ENCODE measurements at places on chromosomes 13 and 19.

DNA sequence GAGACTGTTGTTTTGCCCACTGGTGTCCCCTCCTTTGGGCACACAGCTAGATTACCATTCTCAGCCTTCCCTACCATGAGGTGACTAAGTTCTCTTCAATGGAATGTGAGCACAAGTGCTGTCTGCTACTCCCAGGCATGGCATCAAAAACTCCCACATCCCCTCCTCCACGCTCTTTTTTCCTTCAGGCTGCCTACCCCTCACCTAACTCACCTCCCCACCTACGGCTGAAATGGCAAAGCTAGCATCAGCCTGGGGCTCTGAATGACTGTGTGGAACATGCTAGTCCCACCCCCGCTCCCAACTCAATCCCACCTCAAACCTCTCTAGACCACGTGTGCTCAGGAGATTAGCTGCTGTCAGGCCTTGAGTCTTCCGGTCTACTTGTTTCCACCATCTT, 512.2 kb downstream of the DIAPH3 start:
- no peak for DNase-seq

- no peak for DNase-seq
Measured at GRCh38 chr19:49669516-49669915, 3.8 kb downstream of the BCL2L12 start.

GRCh38 chr13:105135852-105136615, 1399.4 kb downstream of the EFNB2 start:
- no peak for DNase-seq

- DNase-seq, result peak; percentile 79
Measured at GRCh38 chr19:41951686-41952172, 7.4 kb downstream of the RABAC1 start.

- no peak for DNase-seq
Measured at GRCh38 chr19:710767-711166, 2.0 kb downstream of the PALM start.

DNA sequence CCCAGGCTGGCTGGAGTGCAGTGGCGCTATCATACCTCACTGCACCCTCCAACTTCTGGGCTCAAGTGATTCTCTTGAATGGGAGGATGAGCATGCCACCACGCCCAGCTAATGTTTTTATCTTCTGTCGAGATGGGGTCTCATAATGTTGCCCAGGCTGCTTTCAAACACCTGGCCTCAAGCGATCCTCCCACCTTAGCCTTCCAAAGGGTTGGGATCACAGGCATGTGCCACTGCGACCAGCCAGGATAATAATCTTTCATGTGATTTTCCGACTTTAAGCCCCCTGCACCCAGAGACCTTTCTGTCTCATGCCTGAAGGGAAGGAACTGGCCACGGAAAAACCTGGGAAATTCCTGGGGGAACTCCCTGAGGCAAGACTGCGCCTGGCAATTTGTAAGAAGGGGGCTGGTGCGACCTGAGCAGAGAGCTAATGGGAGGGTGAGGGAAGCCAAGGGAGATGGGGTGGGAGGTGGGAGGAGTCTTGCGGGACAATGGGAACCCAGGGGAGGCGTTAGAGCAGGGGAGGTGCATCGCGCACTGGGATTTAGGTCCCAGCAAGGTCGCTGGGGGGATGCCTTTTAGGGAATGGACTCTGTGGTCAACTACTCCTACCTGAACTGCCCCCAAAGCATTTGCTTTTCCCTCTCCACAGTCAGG, 1.2 kb upstream of the CCDC124 start:
- DNase-seq, result no peak

- DNase-seq, result no peak
Measured at GRCh38 chr13:74444864-74445479, 310.8 kb upstream of the KLF12 start.

DNA sequence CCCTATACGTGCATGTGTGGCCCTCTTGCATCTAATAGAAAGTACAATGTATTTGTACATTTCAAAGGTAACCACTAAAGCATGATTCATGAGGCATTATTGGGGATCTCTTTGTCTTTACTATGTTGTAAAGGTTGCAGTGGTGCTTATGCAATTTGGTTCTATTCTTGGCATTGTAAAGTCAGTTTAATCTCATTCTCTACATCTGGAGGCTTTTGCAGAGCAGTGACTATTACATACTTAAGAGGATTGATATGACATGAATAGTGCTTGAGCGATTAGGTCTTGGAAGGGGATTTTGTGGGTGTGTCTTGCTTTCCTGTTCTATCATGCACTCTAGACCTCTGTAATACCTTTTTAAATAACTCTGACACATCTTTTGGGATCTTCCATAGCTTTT, 610.0 kb downstream of the EFNB2 start:
- DNase-seq, result no peak

GRCh38 chr19:31353833-31354232, 4.6 kb upstream of the TSHZ3 start:
- DNase-seq, result no peak

DNA sequence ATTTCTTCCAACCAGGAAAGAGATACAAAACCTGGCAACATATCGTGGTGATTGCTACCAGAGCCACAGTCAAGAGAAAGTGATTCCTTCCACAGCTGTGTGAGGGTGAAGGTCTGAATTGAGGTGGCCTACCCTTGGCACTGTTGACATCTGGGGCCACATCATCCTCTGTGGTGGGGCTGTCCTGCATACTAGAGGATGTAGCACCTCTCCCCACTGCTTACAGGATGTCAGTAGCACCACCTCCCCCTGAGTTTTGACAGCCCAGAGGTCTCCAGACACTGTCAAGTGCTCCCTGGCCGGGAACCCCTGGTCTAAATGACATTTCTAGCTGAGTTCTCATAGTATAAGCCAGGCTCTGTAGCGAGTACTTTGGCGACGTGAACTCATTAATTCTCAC, 15.5 kb downstream of the PTGER1 start:
- no peak for DNase-seq

- DNase-seq, result no peak
Measured at GRCh38 chr19:47781590-47782262, 3.2 kb downstream of the SELENOW start.

- no peak for DNase-seq
Measured at GRCh38 chr19:18832306-18833140, 764 bp downstream of the UPF1 start.

GRCh38 chr19:2217591-2217990, 18.5 kb downstream of the PLEKHJ1 start:
- DNase-seq, result no peak

DNA sequence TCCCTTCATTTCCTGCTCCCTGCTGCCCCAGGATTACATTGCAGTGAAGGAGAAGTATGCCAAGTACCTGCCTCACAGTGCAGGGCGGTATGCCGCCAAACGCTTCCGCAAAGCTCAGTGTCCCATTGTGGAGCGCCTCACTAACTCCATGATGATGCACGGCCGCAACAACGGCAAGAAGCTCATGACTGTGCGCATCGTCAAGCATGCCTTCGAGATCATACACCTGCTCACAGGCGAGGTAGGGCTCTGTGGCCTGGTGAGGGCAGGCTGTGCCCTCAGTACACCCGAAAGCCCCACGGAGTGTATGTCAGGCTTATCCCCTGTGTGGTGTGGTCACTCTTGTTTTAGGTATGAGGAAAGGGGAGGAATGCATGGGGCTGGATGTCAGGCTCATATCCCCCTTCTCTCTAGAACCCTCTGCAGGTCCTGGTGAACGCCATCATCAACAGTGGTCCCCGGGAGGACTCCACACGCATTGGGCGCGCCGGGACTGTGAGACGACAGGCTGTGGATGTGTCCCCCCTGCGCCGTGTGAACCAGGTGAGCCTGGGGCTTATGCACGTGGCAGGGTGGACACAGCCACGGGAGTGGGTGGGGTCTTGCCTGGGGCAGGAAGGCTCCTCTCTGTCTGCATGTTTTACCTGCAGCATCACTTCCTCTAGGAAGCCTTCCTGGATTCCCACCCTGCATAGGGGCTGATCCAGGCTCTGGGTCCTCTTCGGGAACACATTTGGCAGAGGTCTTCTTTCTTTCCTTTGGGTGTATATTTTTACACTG, 2.3 kb upstream of the RNF225 start:
- no peak for DNase-seq

DNA sequence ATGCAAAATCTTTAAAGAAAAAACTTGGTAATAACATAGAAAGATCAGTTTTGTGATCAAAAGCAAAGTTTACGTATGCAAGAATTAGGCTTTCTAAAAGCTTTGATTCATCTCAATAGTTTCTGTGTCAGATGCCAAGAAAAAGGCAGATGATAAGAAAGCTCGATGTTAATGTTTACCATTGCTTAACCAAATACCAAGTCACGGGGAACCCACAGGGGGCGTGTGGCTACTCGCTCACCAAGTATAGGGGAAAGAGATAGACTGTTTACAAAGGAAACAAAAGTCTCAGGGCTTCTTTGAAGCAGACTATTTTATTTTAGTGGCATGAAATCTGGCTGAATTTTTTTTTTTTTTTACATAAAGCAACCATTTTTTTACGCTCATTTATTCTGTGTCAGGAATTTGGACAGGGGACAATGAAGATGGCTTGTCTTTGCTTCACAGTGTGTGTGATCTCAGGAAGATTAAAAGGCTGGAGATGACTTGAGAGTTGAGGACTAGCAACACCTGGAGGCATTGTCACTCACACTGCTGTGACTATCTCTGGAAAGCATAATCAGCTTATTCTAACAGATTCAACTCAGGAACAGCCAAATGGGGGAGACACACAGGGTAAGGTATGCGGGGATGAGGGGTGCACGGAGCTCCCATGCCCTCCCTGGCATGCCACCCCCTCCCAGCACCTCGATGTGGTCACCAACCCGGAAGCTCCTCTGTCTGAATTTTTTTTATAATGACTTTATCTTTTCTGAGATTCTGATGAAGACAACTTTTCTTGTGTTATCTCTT, 24.9 kb downstream of the RCBTB1 start:
- no peak for DNase-seq

DNA sequence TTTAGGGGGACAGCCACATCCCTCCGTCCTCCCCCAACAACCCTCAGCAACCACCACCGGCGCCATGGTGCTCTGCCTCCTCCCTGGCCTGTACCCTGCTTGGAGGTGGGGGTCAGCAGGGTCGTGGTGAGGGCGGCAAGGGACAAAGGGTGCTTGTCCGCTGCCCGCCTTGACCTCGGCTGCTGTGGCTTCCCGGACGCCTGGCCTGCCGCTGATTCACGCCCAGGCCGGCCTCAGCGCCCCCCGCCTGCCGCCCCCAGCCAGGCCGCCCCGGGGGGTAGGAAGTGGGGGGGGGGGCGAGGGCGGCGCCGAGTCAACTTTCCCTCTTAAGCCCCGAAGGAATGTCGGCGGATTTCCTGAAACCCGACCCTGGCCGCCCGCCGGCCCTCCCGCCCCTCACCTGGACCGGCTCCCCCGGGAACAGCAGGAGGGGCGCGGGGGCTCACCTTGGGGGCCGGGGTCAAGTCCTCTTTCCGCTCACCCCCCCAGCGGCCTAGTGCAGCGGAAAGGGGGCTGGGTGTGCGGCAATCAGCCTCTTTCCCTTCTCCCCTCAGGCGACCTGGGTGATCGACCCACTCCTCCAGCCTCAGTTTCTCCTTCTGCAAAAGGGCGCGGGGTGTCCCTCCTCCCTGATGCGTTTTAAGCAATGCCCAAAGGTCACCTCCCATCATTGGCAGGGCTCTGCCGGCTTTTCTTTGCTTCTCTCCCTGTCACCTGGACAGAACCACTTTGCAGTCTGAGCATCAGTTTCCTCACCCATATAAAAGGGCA, 1.9 kb upstream of the TMEM59L start:
- DNase-seq, result no peak

DNA sequence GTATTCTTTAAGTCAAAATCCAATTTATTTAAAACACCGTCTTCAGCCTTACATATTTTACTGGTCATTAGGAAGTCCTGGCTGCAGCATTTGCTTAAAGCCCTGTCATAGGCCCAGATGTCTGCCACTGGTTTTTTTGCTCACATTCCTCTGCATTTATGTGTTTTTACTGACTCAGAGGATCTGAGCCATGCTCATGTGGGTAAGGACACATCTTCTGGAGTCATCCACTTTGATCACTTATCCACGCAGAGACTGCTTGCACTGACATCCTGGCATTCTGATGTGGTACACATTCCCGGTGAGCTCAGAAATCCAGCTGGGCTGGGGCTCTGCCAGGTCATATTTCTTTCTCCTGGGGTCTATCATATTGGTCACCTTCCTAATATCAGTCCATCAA, 531.7 kb upstream of the ARGLU1 start:
- DNase-seq, result no peak

DNA sequence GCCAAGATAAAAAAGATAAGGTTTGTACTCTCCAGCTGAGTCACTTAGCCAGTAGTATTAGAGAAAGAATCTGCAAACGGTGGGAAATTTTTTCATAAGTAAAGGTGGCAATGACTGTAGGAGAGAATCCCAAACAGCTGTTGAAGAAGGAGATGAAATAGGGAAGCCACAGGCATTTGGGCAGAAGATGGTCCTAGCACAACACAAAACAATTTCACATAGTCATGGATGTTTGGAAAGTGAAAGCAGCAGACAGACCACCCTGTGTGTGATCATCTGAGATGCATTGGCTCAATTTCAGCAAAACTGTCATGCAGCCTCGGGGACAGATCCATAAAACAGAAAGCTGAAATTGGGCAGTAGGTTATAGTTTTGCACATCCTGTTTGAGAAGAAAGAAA, 2832.4 kb downstream of the PCDH9 start:
- DNase-seq, result no peak

GRCh38 chr13:57724486-57725272, 93.1 kb downstream of the PCDH17 start:
- no peak for DNase-seq
